ENCODE measurements at places on chromosomes 13 and 19.

GRCh38 chr19:50394017-50394416 is 9.9 kb downstream of the POLD1 start:
- DNase-seq: no peak

DNA sequence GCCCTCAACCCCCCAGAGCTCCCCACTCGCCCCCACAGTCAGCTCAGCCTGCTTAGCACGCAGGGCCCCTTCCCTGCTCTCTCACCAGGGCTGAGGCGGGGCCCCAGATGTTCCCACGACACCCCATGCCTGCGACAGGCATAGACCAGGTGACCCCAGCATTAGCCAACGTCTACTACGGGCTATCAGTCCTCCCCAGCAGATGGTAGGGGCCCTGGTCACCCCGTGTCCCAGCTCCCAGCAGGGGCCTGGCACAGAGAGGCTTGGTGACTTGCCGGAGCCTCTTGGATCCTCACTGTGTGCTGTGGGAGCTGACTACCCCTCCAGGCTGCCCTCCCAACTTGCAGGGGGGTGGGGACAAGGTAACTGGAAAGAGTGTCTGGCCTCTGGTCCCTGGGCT is 80.6 kb downstream of the KDM4B start:
- no peak for DNase-seq

DNA sequence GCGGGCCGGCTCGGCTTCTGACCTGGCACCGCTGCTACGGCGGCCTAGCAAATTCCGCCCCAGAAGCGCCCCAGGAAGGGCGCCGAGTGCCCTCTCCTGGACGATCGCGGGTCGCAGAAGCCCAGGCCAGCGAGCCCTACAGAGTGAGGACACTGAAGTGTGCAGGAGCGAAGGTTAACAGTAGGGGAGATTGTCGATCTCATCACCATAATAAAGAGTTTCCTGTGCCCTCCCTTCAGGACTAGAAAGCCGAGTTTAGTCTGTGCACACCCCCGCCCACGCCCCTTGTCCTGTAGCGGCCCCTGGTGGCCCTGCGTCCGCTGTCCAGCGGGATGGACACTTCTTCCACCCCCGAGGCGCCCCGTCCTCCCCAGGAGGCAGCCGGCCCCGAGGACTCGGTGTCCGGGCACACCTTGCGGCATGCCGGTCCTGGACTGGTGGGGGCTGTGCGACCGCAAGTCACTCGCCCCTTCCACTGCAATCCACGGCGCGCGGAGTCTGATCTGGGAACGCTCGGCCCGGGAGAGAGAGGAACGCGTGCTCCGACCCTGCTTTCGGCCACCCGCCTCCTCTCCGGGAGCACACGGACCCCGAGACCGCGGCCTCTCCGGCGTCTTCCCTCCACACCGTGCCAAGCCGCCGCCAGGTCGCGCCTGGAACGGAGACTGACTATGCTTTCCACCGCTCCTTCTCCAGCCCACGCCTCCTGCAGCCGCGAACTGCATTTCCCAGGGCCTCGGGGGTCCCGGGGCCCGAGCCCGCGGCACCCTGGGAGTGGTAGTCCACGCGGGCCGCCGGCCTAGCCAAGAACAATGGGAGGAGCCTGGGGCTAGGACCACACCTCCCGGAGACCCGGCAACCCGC is 770 bp upstream of the KMT2B start:
- DNase-seq: peak; percentile 93

DNA sequence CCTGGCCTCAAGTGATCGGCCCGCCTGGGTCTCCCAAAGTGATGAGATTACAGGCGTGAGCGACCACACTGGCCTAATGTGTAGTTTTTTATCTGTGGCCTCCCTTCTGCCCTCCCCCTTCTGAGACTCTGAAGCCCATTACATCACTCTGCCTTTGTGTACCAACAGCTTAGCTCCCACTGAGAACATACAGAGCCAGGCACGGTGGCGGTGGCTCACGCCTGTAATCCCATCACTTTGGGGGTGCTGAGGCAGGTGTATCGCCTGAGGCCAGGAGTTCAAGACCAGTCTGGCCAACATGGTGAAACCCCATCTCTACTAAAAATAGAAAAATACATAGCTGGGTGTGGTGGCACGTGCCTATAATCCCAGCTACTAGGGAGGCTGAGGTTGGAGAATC is 12.6 kb downstream of the NCR1 start:
- DNase-seq: no peak

- DNase-seq: no peak
Measured at GRCh38 chr19:31946491-31946890, 398.9 kb upstream of the ZNF507 start.
